ENCODE measurements at places on chromosomes 3 and 15.

DNA sequence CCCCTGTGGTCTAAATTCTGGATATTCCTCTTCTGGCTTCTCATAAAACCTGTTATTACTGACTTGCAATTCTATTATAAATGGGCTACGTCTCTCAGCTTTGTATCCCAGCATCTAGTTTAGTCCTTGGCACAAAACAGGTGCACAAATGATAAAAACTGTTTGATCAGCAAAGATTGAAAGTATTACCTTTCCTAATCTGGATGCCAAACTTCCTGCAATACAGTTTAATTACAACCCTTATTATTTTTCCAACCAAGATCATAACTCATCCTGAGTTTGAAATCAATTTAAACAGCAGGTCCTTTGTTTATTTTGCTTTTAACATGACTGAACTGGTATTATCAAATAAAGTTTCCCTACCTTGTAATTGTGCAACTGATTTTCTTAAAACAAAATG is 132.6 kb downstream of the ATP1B3 start:
- no peak for DNase-seq

- peak; percentile 54 for DNase-seq
Observed at GRCh38 chr3:151460774-151461450, at the start of gene IGSF10. IGSF10 (minus strand) TSS chr3:151461061; CDS start chr3:151458709, 2,352 bp downstream.

DNA sequence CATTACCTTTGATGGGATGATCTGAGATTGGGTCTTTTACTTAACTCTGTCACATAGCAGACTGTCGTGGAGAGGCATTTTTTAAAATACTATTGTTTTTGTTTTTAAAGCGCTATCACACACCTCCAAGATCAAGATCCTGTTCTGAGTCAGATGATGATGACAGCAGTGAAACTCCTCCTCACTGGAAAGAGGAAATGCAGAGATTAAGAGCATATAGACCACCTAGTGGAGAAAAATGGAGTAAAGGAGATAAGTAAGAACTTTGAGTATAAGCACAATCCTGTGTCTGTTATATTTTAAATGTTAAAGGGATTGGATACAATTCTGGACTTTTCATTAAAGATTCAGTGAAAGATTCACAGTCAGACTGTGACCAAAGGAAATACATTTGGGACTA is 18.4 kb upstream of the ZBTB47 start:
- DNase-seq: no peak

GRCh38 chr3:79167651-79168416 is 600.0 kb downstream of the ROBO1 start:
- DNase-seq: no peak

DNA sequence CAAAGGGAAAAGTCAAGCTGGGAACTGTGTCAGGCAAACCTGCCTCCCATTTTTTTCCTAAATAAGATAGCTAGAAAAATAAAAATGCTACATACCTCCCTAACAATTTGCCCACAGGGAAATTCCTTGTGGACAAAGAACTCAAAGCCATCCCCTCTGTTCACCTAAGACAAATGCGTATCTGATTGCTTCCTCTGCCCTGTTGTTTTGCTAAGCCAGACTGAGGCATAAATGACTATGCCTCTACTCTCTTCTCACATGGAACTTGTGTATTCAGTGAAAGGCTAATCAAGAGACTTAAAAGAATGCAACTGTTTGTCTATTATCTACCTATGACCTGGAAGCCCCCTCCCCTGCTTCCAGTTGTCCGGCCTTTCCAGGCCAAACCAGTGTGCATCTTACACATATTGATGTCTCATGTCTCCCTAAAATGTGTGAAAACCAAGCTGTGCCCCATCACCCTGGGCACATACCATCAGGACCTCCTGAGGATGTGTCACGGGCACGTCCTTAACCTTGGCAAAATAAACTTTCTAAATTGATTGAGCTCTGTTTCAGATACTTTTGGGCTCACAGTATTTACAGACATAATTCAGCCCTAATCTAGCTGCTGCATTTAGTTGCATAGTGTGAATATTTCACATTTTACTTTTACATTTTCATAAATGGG is 15.8 kb downstream of the CHD2 start:
- no peak for DNase-seq

DNA sequence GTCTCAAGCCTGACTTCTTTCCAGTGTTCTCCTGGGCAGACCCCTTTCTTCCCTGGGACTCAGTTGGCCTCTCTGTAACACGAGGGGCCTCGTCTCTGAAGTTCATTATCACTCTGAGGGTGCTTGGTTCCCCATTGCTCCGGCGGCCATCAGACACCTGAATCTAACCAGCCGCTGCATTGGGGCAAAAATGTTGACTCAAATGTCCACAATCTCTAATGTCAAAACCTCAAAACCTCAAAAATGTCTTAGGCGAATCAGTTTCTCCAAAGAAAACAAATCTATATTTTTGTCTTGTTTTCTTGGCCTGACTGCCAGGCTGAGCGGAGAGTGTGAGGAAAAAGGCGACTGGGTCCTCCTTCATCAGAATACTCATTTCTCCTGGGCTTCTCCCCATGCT is 220.7 kb downstream of the VPS13C start:
- DNase-seq: no peak

DNA sequence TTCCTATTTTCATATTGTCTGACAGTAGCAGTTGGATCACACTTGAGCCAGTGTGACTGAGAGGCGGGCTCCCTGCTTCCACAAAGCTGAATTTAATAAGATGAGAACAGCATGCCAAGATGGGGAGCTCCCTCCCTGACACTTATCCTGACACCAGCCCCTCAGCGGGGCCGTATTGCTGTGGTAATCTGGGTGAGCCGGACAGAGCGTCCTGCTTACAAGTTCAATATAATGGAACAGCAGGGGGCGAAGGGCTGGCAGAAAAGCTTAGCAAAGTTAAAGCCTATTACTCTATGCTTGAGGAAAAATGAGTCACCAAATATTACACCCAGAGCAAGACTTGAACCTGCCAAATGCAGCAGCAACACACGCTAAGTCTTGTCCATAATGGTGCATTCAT is 163.8 kb upstream of the CMC1 start:
- DNase-seq: peak; percentile 40

DNA sequence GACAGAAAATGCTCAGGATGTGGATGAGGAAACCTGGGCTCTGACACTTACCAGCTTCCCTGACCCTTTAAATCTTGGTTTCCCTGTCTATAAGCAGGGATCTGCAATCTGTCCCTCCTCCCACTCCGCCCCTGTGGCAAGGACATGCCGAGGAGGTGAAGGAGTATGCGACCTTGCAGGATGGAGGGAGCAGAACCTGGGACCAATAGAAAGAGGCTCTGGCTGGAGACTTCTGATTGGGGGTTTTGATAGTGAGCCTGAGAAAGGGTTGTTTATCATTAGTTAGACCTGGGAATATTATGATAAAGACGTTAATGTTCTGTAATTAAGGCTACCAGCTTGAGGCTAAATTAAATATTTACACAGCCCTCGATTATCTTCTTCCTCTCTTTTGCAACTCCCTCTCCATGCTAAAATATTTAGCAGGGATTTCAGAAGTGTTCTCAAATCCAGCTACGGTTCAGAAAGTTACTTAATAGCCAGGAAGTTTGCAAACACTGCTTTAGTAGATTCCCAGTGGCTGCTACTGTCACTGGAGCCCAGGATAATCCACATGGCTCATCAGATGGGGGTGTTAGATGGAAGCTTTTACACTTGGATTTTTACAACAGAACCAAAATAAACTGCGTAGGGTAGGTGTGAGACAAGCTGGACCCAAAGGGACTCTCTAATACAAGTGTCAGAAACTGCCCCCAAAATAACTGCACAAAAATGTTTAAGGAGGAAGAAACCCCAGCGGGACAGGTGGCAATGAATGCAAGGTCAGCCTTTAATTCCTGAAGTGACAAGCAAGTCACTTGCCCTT is 9.2 kb upstream of the PAQR5 start:
- no peak for DNase-seq

- peak; percentile 55 for DNase-seq
Observed at GRCh38 chr3:49805897-49806701, 3.0 kb downstream of the INKA1 start.

DNA sequence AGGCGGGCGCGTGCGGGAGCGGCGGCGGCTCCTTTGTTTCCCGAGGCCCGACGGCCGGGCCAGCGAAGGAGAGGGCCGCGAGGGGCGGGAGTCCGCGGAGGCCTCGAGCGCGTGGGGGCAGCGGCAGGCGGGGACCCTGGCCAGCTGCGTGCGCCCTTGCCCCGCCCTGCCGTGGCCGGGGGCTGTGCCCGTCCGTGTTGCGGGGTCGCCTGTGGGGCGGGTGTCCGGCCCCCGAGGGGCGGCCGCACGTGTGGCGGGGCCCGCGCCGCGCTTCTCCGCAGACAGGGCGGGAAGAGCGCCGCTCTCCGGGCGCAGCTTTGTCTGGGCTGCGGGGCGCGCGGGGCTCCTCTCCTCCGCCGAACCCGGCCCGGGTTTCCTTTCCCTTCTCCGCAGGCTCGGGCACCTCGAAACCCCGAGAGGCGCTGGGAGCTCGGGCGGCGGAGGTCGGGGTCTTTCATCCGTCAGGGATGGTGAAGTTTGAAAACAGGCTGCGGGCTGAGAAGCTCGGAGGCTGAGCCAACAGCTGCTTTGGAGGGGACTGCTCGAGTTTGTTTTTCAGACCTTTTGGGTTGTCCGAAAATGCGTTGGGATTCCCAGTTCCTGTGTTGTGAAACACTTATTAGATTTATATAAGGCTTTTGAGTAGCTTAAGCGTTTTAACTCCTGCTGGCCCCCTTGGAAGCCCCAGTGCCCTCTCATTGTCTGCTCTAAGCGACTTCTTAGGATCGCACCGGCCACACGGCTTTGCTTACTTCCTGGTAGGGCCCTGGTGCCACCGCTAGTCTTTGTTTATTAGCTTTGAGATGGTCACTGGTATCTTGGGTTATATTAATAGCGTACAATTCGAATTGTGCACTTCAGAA is 817 bp downstream of the USP3 start:
- peak; percentile 79 for DNase-seq

- no peak for DNase-seq
Observed at GRCh38 chr15:40302288-40302886, 5.3 kb downstream of the PLCB2 start.

GRCh38 chr3:152505926-152506325 is 237.2 kb downstream of the MBNL1 start:
- no peak for DNase-seq

GRCh38 chr3:47865192-47865591 is 62.3 kb downstream of the DHX30 start:
- DNase-seq: peak; percentile 3
